Renal cortex interstitium (tissue), 15 donors: ENCODE measurements at places on chromosomes 3 and 15. TPM values are rescaled to one million over a fixed set of nuclear protein-coding genes. Genes with fewer than 3 reads are reported as not detected.

GRCh38 chr3:71838406-71838805, 53.5 kb upstream of the PROK2 start:
- DNase-seq, result no peak

DNA sequence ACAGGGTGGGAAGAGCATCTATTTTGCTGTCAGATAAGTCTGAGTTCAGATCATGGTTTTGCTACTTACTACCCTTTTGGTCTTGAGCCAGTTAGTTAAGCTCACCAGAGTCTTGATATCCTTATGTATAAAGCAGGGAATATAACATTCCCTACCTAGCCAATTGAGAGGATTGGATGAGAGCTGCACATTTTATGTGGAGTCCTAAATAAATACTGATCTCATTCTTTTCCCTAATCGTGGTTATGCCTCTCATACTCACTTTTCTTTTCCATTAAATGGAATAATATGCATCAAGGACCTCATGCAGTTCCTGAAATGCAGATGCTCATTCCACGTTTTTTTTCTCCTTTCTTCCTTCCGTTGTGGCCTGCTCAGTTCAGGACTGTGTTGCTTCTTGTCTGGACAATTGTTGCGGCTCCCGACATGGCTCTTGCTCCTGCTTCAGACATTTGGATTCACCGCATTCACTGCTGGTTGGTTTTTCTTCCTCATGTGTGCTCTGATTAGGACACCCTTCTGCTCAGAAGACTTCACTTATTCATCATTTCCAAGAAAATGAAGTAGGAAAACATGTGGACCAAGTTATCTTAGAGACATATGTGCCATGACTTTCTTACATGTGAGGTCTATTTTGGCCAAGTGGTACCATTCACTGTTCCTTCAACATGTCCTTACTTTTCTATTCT, 90.2 kb downstream of the NFKBIZ start:
- no peak for DNase-seq

DNA sequence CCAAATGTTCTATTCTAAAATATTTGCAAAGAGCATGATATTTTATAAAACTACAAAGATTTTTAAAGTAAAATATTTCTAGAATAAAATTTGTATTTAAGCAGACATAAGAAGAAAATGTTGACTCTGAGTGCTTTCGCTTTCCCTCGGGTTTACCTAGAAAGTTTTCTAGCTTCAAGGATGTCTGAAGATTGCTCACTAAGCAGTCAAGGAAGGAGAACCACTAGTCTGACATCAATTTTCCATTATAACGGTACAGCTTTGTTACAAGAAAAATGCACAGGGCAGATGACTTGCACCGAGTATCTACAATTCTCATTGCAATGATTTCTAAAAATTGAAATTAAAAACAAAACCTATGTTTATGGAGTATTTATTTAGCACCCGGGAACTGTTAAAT, 14.2 kb downstream of the GPR15 start:
- no peak for DNase-seq

GRCh38 chr15:90829942-90830440, 38.4 kb upstream of the FURIN start:
- no peak for DNase-seq

GRCh38 chr3:87287011-87287410, 10.6 kb upstream of the POU1F1 start:
- DNase-seq, result no peak

CAV3 gene
- 0.51 TPM for polyA plus RNA-seq
